ENCODE measurements at places on chromosomes 16 and 17.

DNA sequence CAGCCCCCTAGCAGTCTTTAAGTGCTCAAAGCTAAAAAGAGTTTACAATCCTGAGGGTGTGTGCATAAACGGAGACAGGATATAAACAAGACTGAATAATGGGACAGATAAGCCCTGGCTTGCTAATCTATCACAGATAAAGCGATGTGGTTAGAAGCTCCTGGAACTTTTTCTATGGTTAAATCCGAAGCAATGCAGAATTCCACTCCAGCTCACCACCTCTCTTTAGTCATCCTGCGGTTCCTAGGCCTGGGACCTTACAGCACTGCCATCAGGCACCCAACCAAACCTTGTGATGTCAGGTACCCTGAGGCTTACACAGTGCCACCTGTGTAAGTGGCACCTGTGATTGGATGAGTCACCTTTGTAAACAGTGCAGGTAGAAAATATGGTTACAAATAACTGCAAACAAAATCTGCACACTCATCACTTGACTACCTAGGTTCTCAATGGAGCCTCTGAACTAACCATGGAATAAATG lies 31.5 kb upstream of the B4GALNT2 start:
- DNase-seq: no peak

GRCh38 chr16:68411086-68411485 lies 37.2 kb downstream of the SMPD3 start:
- DNase-seq: no peak

- no peak for DNase-seq
These were observed 31.9 kb downstream of the CDK5R1 start for GRCh38 chr17:32518646-32519227.

DNA sequence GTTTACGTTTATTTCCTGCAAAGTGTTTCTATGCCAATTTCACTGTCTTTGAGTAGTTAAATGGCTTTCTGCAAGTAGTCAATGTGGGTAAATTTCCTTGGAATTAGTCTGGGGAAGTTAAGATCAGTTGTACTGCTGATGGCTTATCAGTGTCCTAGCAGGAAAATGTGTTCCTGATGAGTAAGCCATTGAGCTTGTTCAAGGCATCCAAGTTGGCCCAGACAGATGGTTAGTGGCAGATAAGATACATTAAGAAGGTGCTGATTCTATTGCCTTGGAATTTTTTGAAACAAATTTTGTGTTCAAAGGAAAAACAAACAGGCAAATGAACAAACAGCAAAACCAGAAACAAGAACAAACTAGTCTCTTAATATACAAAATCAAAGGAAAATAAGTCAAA lies 258.4 kb downstream of the MAP2K6 start:
- DNase-seq: no peak

DNA sequence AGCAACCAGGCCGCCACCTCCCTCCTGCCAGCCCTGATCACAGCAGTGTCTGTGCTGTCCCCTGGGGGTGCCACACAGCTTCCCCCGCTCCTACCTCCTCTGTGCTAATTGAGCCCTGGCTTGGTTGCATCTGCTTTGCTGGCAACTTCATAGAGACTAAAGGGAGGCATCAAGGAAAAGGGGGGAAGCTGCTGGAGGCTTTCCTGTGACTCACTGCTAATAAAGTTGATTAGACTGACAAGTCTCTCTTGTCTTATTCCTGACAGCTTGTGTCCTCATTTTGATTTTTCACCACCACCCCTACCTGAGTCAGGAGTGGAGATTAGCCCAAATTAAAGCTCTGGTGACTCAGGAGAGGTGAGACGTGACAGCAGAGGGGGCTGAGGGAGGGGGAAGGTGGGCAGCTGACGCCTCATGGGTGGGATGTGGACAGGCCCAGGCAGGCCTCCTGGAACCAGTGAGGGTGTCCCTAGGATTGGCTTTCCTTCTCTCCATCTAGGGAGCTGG lies 310.0 kb downstream of the CBLN1 start:
- no peak for DNase-seq

- DNase-seq: no peak
These were observed 66.7 kb downstream of the NACA2 start for GRCh38 chr17:61524319-61524718.

DNA sequence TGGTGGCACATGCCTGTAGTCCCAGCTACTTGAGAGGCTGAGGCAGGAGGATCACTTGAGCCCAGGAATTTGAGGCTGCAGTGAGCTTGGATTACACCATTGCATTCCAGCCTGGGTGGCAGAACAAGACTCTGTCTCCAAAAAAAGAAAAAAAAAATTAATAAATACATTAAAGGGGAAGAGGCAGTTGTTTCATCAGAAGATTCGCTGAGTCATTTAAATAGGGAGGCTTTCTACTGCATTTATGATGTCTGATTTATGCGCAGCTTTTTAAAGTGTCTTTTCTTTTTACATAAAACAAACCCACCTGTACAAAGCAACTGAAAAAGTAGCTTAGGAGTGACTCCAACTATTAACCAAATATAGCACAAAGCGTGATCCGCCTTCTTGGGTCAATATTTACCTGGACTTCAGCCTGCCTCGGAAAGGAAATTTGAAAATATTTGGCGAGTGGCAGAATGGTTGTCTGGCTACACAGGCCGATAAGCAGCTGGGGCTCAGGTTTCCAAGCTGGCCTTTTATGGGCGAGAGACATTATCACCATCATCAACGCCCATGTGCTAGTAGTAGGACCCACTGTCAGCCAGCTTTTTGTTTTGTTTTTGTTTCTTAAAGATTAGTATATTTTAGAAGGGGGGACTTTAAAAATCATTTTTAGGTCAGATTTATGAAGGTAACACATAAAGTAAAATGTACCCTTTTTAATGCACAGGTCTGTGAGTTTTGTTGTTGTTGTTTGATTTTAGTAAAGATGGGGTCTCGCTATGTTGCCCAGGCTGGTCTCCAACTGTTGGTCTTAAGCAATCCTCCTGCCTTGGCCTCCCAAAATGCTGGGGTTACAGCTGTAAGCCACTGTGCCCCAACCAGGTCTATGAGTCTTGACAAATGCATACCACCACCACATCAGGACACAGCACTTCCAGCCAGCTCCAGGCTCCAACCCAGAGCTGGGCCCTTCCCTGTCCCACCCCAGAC lies 42.5 kb upstream of the RASD1 start:
- DNase-seq: no peak

- DNase-seq: peak; percentile 40
These were observed 742 bp downstream of the PFN1 start for GRCh38 chr17:4947411-4948165.

GRCh38 chr17:79018370-79018695 lies 5.6 kb upstream of the C1QTNF1 start:
- DNase-seq: no peak

DNA sequence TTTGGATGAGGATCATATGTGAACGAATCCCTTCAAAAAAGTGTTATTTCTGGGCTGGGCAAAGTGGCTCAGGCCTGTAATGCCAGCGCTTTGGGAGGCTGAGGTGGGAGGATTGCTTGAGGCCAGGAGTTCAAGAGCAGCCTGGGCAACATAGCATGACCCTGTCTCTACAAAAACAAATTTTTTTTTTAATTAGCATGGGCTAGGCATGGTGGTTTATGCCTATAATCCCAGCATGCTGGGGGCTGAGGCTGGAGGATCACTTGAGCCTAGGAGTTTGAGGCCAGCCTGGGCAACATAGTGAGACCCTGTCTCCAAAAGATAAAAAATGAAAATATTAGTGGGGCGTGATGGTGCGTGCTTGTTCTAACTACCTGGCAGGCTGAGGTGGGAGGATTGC lies 4.6 kb downstream of the TAOK1 start:
- DNase-seq: no peak

DNA sequence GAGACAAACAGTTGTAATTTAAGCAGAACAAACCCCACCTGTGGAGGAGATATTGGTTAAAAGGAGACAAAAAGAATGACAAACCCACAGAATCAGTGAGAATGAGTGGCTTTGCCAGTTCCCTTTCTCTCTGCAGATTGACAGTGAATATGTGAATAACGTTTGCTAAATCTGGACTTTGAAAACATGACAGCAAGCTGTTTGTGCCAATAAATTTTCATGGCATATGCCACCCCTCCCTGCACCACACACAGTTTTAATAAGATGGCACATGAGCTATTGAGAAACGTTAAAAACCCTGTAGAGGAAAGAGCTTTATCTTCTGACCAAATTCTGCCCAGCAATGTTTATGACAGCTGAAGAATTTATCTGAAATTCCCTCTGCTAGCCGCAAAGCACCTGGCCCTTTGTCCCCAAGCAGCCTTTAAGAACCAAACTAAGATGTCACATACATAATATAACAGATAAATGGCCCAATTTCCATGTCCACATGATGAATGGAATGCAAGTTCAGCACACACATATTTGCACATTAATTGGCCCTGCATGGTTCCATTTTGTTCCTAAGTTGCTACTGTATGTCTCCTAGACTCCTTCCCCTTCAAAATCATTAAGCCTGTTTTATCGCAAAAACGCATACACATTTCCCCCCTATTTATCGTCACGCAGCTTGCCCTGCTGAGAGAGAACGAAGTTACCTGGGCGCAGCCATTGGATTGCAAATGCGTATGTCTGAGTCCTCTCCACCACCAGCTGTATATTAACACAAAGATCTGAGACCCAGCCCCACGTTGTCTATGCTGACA lies 773.5 kb upstream of the EEF2KMT start:
- DNase-seq: no peak

DNA sequence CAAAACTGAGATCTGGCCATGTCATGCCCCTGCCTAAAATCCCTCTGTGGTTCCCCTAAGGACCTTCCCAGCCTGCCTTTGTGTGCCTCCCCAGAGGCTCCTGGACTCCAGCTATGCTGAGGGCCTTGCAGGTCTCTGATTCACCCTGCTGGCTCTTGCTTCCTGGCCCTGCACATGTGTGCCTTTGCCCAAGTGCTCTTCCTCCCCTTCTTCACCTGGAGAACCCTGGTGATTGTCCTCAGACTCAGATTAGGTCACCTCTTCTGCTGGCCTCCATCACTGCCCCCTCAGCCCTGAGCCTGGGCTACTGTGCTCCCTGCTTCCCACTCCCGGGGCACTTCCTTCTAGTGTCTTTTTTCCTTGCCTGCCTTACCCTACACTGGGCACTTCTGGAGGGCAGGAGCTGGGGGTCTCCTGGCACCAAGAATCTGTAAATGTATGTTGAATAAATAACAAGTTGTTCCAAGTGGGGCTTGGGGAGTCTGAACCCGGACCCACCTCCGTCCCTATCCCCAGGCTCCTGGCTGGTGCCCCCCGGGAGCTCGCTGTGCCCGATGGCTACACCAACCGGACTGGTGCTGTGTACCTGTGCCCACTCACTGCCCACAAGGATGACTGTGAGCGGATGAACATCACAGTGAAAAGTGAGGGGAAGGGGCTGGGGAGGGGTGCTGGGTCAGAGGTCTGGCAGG lies 7.8 kb downstream of the ITGA3 start:
- DNase-seq: no peak

DNA sequence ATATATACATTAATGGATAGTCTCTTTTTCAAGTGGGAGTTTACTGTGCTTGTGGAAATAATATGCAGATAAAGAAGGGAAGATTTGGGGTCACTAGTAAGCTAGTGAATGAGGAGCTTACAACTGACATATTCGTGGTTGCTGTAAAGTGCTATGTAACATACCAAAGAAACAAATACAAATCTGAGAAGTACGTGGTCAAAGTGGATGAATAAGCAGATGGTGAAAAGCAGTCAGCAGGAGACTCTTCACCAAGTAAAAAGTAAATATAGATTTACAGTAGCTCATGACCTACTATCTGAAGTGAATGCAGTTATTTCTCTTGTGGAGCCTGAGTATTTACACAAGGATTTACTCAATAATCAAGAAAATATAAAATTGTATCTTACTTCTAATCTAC lies 136.6 kb upstream of the ELAC2 start:
- no peak for DNase-seq

DNA sequence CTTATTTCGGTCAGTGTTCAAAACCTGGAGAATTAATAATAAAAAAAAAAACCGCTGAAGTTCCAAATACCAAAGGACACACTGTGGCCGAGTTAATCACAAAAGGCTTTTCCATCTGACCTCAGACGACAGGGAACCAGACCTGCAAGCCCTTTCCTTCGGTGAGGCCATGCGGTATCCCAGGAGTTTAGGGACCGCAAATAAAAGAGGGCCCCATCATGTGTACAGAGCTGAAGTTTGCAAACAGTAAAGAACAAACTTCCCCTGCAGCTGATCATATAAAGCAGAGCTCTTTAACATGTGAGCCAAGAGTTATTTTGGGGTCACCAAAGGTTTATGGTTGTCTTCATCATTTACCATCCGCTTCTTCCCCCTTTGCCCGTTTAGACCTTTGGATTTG lies 33.0 kb upstream of the FOXJ1 start:
- DNase-seq: no peak

GRCh38 chr17:33968350-33969044 lies 286.6 kb upstream of the CCL2 start:
- no peak for DNase-seq

DNA sequence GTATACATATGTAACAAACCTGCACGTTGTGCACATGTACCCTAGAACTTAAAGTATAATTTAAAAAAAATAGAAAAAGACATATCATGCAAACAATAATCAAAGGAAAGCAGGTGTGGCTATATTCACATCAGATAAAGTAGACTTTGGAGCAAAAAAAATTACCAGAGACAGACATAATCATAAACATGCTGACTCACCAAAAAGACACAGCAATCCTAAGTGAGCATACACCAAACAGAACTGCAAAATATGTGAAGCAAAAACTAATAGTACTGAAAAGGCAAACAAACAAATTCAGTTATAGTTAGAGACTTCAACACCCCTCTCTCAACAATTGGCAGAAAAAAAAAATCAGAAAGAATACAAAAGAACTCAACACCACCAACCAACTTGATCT lies 29.9 kb downstream of the SHCBP1 start:
- no peak for DNase-seq

DNA sequence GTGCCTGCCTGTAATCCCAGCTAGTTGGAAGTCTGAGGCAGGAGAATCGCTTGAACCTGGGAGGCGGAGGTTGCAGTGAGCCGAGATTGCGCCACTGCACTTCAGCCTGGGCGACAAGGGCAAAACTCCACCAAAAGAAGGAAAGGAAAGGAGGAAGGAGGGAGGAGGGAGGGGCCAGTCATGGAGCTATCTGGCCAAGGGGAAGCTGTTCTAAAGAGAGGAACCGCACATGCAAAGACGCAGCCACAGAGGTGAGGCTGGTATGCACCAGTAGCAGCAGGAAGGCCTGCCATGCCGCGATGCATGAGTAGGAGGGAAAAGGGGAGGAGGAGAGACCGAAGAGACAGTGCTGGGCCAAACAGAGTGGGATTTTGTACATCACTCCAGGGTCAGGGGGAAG lies 35.9 kb downstream of the HSBP1 start:
- DNase-seq: no peak

GRCh38 chr16:23434380-23434779 lies 18.6 kb downstream of the COG7 start:
- no peak for DNase-seq

GRCh38 chr16:85310868-85311585 lies 198.8 kb upstream of the CIBAR2 start:
- no peak for DNase-seq

DNA sequence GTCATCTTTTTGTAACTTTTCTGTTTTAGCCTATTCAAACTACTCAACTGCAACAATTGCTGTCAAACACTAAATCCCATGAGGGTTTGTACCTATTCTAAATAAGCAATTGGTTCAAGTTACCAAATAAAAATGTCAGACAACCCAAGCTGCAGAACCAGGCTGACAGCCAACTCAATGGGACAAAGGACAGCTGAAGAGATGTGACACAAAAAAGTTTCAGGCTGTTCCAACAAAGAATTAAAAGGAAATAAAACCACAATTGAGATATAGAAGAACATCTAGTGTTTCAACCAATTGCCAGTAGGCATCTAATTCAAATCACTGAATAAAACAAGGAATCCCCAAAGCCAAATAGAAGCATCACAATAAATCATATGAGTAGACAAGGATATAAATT lies 49.3 kb downstream of the GRB7 start:
- no peak for DNase-seq

GRCh38 chr16:4380119-4381063 lies 8.7 kb downstream of the VASN start:
- no peak for DNase-seq
